ENCODE measurements at places on chromosomes 13 and 19. TPM values are rescaled to one million over a fixed set of nuclear protein-coding genes. Genes with fewer than 3 reads are reported as not detected.

- H3K4me3 ChIP-seq: no peak overlapping the region
- no peaks in the 10 kb centered on the region for H3K27me3 ChIP-seq
- peaks cover 29% of the 10 kb centered on the region for H3K4me1 ChIP-seq
- H3K36me3 ChIP-seq: peaks cover 48% of the 10 kb centered on the region
These were observed 48.7 kb downstream of the ESD start for GRCh38 chr13:46748300-46748699.

- no peak overlapping the region for H3K4me3 ChIP-seq
- DNase-seq: no peak
- H3K27me3 ChIP-seq: no peaks in the 10 kb centered on the region
These were observed 124.1 kb downstream of the DCLK1 start for GRCh38 chr13:36006894-36007675.

DNA sequence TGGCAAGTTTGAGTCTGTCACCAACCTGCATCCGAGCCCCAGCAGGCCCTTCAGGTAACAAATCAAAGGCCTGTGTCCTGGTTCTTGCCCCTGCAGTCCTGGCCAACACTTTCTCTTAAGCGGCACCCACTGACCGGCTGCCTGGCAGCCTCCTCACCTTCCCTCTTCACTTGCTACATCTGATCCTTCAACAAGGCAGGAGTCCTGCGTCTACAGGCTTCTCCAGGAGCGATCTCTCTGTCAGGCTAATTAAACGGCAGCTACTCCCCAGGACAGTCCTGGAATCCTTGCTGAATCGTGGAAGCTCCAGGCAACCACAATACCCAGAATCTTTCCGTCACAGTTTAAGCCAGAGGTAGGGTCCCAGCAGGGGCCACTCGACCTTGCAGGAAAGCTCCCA lies 41.1 kb upstream of the GAS6 start:
- H3K4me3 ChIP-seq: no peak overlapping the region
- no peak overlapping the region for H3K27ac ChIP-seq
- H3K4me1 ChIP-seq: no peaks in the 10 kb centered on the region
- DNase-seq: peak; percentile 5
- H3K27me3 ChIP-seq: peaks cover 36% of the 10 kb centered on the region

GRCh38 chr13:30690282-30691188 lies 44.8 kb upstream of the ALOX5AP start:
- H3K27ac ChIP-seq: peak overlapping the region; percentile 80
- peaks cover 14% of the 10 kb centered on the region for H3K27me3 ChIP-seq
- H3K4me1 ChIP-seq: peaks cover 43% of the 10 kb centered on the region
- peaks cover 5% of the 10 kb centered on the region for H3K36me3 ChIP-seq
- DNase-seq: peak; percentile 69
- peak overlapping the region; percentile 62 for H3K4me3 ChIP-seq

DNA sequence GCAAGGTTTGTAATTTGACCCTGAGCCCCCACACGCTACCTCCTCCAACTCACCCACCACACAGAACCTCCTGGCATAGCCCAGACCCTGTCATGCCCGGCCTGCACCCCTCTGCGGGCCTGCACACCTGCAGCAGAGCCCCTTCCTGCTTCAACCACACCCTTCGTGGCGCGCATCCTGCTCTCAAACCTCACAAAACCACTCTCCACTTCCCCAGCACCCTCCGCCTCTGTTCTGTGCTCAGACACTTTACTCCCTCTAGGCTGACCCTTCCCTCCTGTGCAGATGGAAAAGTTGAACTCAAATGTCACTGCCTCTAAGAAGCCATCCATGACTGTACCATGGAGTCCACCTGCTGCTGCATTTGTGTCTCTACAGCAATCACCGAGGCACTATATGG lies 28.5 kb downstream of the FAAP24 start:
- DNase-seq: peak; percentile 77
- H3K36me3 ChIP-seq: no peaks in the 10 kb centered on the region
- H3K4me1 ChIP-seq: peaks cover 15% of the 10 kb centered on the region

NLRP11 gene
- not detected for total RNA-seq

TUBA3C gene
- not detected for total RNA-seq

PSG6 gene
- not detected for total RNA-seq

Data from activated CD8-positive, alpha-beta memory T cell treated with anti-CD3 and anti-CD28 coated beads, Interleukin-2, amount 10 ng/mL, durations not matched to agents 7 days and 5 days (primary cell).